MM.1S (cell line): ENCODE measurements at places on chromosomes 5 and 9.

DNA sequence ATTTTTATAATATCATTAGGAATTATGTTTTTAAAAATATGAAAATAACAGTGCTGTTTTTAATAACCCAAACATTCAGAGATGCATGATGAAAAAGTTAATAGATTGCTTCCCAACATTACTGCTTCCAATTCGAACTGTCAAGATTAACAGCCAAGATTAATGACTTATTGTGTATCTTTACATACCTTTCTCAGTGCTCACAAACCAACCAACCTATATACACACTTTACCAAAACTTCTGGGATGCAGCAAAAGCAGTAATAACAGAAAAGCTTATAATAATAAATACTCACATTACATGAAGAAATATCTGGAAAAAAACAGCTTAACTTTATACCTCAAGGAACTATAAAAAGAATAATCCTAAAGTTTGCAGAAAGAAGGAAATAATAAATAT is 82.1 kb downstream of the TMEM232 start:
- no peaks in the 10 kb centered on the region for H3K4me1 ChIP-seq
- no peaks in the 10 kb centered on the region for H3K36me3 ChIP-seq
- H3K27me3 ChIP-seq, result no peaks in the 10 kb centered on the region
- no peak for DNase-seq

- H3K27ac ChIP-seq, result no peak overlapping the region
- H3K4me3 ChIP-seq, result no peak overlapping the region
- no peaks in the 10 kb centered on the region for H3K4me1 ChIP-seq
- H3K36me3 ChIP-seq, result no peaks in the 10 kb centered on the region
These were observed 51.2 kb upstream of the TESK1 start for GRCh38 chr9:35553670-35554543.

- peak; percentile 57 for DNase-seq
- peaks cover 36% of the 10 kb centered on the region for H3K4me1 ChIP-seq
- no peaks in the 10 kb centered on the region for H3K27me3 ChIP-seq
- no peaks in the 10 kb centered on the region for H3K36me3 ChIP-seq
- peak overlapping the region; percentile 65 for H3K4me3 ChIP-seq
These were observed 49.9 kb downstream of the USP20 start for GRCh38 chr9:129885018-129885669.

- H3K27me3 ChIP-seq, result no peaks in the 10 kb centered on the region
- no peak for DNase-seq
- no peaks in the 10 kb centered on the region for H3K36me3 ChIP-seq
- no peaks in the 10 kb centered on the region for H3K4me1 ChIP-seq
- no peak overlapping the region for H3K4me3 ChIP-seq
These were observed 62.1 kb downstream of the GADD45G start for GRCh38 chr9:89666950-89667349.

GRCh38 chr5:9927521-9927997 is 297.4 kb upstream of the TAS2R1 start:
- H3K27me3 ChIP-seq, result no peaks in the 10 kb centered on the region
- no peak overlapping the region for H3K27ac ChIP-seq
- H3K4me3 ChIP-seq, result no peak overlapping the region

DNA sequence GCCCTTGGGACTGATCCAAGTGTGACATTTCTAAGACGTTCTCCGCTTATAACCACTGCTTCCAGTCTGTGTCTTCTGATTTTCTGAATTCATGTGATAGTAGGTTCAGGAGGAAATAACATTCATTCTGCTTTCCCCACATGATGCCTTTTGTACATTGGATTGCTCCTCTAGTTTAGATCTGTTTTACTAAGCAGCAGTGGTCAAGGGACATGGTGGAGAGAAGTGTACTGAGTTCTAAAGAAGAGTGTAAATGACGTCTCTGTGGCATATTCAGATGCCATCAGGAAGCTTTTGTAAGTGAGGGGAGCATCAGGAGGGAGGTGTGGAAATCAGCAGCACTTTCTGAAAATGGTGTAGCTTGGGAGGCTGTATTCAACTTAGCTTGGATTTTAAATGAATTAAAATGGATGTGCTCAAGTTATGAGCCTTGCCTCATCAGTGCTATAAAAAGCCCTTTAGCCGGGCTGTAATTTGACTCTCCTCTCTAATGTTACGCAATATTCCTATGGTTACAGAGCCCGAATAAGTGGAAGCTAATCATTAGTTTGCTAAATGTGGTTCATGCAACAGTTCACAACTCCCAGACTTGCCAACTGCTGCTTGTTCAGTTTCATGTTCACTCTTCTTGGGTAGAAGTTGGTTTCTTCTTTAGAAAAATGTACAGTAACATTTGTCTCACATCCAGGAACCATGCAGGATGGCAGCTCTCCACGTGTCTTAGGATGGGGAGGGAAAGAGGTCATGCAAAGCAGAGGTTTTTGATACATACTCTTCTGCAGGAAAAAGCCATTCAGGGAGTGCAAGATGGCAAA is 281.3 kb downstream of the ARHGAP26 start:
- no peak for DNase-seq
- H3K36me3 ChIP-seq, result no peaks in the 10 kb centered on the region
- peaks cover 50% of the 10 kb centered on the region for H3K4me1 ChIP-seq

DNA sequence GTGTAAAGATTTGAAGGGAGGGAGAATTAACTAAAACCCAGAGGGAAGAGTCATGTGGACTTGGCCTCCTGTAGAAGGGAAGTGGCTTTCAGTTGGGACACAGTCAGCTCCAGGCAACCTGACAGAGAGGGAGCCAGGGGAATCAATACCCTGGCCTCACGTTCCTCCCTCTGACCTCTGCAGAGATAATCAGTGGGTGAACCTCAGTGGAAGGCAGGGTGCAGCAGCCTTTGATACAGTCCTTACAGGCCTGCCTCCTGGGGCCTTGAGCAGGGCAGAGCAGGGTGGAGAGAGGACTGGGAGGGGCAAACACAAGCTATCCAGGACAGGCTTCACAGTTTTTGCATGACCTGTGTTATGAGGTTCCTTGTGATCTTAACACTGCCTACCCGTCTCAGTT is 61.9 kb upstream of the GPBP1 start:
- no peak overlapping the region for H3K4me3 ChIP-seq
- H3K4me1 ChIP-seq, result no peaks in the 10 kb centered on the region
- H3K36me3 ChIP-seq, result no peaks in the 10 kb centered on the region
- no peak overlapping the region for H3K27ac ChIP-seq
- DNase-seq, result no peak

- H3K4me3 ChIP-seq, result no peak overlapping the region
- H3K27me3 ChIP-seq, result no peaks in the 10 kb centered on the region
- no peak overlapping the region for H3K27ac ChIP-seq
- no peaks in the 10 kb centered on the region for H3K36me3 ChIP-seq
- H3K4me1 ChIP-seq, result no peaks in the 10 kb centered on the region
These were observed 275.2 kb downstream of the CDH9 start for GRCh38 chr5:26763215-26763614.

GRCh38 chr5:130923543-130924124 is 241.4 kb downstream of the HINT1 start:
- H3K4me3 ChIP-seq, result no peak overlapping the region
- H3K4me1 ChIP-seq, result no peaks in the 10 kb centered on the region
- no peak overlapping the region for H3K27ac ChIP-seq
- no peaks in the 10 kb centered on the region for H3K27me3 ChIP-seq

DNA sequence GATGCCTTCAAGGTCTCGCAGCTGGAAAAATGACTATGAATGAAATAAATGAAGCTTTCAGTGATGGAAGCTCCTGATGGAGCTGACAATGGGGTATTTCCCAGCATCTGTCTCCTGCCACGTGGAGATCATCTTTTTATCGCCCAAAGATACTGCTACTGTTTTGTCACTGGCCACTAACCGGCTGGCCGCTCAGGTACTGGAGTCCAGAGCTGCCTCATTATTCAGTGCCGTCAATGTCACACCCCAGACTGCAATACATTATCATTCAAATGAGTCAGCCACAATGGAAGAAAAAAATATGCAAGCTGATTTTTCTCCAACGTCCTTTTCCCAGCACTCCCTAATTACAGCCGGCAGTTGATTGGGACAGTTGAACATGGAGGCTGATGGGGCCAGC is 280.4 kb downstream of the ZSWIM6 start:
- H3K4me1 ChIP-seq, result no peaks in the 10 kb centered on the region
- no peak overlapping the region for H3K27ac ChIP-seq
- H3K27me3 ChIP-seq, result no peaks in the 10 kb centered on the region
- H3K36me3 ChIP-seq, result no peaks in the 10 kb centered on the region
- no peak overlapping the region for H3K4me3 ChIP-seq

GRCh38 chr9:73434826-73435225 is 283.2 kb downstream of the ANXA1 start:
- H3K36me3 ChIP-seq, result no peaks in the 10 kb centered on the region
- H3K4me1 ChIP-seq, result peaks cover 12% of the 10 kb centered on the region
- H3K27me3 ChIP-seq, result no peaks in the 10 kb centered on the region
- DNase-seq, result no peak

DNA sequence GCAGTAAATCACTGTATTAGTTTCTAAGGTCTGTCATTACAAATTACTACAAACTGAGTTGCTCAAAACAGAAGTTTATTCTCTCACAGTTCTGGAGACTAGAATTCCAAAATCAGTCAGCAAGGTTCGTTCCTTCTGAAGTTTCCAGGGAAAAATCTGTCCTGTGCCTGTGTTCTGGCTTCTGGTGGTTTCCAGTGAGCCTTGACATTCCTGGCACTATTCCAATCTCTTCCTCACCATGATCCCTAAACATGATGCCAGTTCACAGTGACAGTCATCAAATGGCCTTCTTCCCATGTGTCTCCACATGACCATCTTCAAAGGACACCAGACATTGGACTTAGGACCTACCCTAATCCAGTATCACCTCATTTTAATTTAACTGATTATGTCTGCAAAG is 351.4 kb downstream of the PLK2 start:
- H3K4me1 ChIP-seq, result no peaks in the 10 kb centered on the region
- H3K4me3 ChIP-seq, result no peak overlapping the region
- H3K27ac ChIP-seq, result no peak overlapping the region
- no peaks in the 10 kb centered on the region for H3K27me3 ChIP-seq
- no peak for DNase-seq
- no peaks in the 10 kb centered on the region for H3K36me3 ChIP-seq

DNA sequence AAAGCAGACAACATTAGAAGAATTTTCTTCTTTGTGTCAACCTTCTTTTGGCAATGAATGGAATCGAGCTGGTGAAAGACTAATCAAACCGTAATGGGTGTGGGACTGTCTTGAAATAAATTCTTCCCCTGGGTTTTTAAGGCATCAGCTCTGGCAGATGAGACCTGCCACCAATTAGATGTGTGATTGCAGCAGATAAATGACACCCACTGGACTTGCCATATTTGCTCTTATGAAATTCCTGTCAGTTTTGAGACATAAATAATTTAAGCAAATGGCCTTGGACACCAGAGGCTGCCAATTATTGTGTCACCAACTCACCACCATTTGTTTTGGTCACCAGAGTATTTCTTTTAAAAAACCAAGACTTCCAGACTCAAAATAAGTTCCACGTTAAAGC is 135.9 kb upstream of the RGMB start:
- DNase-seq, result no peak
- no peak overlapping the region for H3K4me3 ChIP-seq
- H3K36me3 ChIP-seq, result no peaks in the 10 kb centered on the region
- H3K27ac ChIP-seq, result no peak overlapping the region
- H3K27me3 ChIP-seq, result no peaks in the 10 kb centered on the region
- H3K4me1 ChIP-seq, result no peaks in the 10 kb centered on the region

DNA sequence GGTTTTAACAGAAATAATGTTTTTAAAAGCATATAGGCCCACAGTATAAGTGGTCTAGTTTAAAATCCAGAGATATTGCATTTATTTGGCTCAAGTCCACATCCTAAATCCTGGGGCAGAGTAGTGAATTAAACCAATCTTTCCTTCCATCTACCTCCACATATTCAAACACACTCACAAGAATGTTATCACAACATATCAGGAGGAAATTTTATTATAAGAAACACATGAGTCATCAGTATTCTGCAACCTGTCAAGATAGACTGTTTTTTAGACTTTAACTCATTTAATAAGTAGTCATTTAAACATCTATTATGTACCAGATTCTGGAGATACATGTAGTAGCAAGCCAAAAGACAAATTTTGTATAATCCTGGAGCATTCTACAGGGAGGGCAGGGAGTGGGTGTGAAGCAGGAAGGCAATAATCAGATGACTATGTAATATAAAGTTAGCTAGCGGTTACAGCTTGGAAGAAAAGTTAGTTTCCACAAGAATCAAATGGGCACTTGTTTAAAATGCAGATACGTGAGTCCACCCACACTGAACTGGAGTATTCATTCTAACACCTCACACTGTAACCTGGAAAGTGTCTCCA is 187.3 kb upstream of the PIK3R1 start:
- no peak for DNase-seq
- H3K27me3 ChIP-seq, result no peaks in the 10 kb centered on the region
- H3K4me3 ChIP-seq, result no peak overlapping the region
- H3K4me1 ChIP-seq, result no peaks in the 10 kb centered on the region
- H3K36me3 ChIP-seq, result no peaks in the 10 kb centered on the region
- H3K27ac ChIP-seq, result no peak overlapping the region

DNA sequence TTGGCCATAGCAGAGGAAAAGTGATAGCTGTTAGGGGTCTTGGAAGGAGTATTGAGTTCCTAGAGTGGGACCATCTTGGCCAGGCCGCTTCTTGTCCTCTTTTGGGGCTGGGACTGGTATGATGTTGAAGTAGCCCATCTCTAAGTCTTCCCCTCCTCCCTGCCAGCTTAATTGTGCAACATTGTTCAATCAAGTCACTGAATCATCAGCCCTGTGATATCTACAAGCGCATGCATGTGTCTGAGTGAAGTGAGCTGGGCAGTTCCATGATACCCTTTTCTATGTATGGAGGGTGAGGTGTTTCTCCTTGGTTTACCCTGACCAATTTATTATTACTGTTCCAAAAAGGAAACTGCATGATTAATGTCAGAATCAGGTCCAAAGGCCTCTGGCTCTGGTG is 112.2 kb downstream of the C9orf152 start:
- peaks cover 29% of the 10 kb centered on the region for H3K4me1 ChIP-seq
- H3K4me3 ChIP-seq, result no peak overlapping the region
- DNase-seq, result no peak
- no peaks in the 10 kb centered on the region for H3K36me3 ChIP-seq

DNA sequence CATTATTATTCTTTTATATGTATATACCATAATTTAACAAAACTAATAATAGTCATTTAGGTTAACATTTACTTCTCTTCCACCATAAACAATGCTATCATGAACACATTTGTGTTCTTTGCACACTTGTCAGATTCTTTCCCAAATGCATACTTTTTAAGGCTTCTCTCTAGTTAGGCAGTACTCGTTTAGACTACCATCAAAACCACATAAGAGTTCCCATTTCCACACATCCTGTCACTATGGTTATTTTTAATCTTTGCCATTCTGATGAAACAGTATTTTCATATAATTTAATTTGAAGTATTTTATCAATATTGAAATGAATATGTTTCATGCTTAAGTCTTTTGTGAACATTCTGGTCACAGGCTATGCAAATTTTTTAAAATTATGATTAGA is 15.1 kb downstream of the DROSHA start:
- DNase-seq, result no peak
- H3K4me1 ChIP-seq, result no peaks in the 10 kb centered on the region
- no peaks in the 10 kb centered on the region for H3K27me3 ChIP-seq
- no peak overlapping the region for H3K4me3 ChIP-seq
